M059J (cell line): ENCODE measurements at places on chromosomes 7 and 10.

DNA sequence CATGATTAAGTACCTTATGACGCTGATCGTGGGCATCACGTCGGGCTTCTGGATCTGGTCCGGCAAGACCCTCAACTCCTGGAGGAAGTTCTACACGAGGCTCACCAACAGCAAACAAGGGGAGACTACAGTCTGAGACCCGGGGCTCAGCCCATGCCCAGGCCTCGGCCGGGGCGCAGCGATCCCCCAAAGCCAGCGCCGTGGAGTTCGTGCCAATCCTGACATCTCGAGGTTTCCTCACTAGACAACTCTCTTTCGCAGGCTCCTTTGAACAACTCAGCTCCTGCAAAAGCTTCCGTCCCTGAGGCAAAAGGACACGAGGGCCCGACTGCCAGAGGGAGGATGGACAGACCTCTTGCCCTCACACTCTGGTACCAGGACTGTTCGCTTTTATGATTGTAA, 2.5 kb downstream of the FZD1 start:
- no peak for DNase-seq

DNA sequence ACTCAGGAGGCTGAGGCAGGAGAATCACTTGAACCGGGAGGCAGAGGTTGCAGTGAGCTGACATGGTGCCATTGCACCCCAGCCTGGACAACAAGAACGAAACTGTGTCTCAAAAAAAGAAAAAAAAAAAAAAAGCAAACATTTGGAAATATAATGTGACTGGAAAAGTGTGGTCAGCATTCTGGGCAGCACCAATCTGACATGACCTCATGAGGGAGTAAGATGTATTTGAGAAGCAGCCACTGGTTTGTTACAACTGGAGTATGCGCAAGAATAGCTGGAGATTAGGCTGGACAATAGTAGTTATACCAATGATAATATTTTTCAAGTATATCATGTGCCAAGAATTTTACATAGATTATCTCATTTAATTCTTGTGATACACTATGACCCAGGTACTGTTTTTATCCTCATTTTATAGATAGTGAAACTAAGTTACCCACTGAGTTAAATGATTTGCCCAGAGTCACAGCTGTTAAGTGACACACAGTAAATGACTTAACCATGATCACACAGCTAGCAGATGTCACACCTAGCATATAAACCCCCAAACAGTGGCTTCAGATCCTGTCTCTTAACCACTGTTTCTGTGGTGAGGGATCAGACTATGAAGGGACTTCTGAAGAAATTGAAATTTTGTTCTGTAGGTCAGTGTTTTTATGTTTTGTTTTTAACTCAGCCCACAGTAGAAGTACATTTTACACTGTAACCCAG, 11.1 kb downstream of the MCU start:
- peak; percentile 47 for DNase-seq

- DNase-seq = no peak
Measured at GRCh38 chr7:4017081-4017480, 665.0 kb upstream of the FOXK1 start.

- no peak for DNase-seq
Measured at GRCh38 chr7:1987084-1987535, 245.6 kb downstream of the MAD1L1 start.

DNA sequence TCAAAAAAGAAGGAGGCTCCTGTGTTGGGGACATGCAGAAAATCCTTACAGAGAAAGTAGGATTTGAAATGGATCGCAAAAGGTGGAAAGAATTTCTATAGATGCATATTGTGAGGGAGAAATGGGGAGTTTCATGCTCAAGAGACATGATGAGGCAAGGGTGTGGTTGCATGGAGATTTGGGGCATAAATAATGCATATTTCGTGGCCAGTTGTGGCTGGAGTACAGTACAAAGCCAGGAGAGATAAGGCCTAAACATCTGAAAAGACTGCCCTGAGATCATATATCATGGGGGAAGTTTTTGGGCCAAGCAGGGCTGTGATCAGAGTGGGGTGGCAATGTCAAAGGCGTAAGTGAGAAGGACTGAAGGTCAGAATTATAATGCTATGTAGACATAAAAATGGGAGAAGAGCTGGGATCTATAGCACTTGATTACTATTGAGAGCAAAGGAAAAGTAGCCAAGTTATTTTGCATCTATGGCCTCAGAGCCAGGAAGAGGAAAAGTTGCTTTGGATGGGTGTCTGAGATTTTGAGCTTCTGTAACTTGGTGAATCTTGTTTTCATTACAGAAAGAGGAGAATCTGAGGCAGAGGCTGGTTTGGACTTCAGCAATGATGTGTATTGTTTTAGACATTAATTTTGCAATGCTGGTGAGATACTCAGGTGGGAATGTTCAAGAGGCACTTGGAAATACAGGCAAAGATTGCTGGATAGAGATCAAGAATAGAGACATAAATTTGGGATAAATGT, 166.6 kb downstream of the INHBA start:
- no peak for DNase-seq

DNA sequence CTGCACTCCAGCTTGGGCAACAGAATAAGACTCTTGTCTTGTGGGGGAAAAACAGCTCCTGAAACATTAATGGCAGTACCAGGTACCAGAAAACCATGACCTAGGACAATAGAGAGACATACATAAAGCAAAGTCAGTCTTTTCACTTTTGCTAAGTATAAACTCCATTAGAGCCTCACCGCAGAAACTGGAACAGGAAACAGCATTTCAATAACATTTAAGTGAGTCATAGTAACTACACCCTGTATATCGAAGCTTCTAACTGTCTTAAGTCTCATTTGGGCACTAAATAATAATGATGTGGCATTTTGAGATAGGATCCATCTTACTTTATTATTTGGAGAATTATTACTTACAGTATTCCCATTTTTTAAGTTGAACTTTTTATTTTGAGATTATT, 517.8 kb upstream of the CELF2 start:
- DNase-seq = peak; percentile 6

DNA sequence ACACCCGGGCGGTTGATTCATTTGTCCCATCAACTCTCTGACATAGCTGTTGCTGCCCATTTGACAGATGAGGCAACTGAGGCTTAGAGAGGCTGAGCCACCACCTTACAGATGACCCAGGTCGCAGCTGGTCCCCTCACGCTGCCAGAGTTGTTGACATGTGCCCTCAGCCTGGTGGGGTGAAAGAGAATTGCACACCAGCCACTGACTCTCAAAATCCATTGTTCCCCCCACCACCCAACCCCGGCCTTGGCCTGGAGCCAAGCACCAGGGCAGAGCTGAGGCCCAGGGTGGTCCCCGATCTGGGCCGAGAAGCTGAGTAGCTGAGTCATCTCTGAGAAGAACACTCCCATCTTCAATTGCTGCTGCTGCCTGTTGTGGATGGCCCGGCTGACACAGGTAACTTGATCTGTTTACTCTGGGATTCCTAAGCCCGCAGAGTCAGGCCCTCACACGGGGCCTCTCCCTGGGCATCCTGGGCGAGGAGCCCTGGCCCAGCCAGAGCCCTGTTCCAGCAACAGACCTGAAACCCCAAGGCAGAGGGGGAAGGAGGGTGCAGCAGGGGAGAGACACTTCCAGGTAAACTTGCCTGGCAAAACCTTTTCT, 27.5 kb downstream of the PVRIG start:
- peak; percentile 92 for DNase-seq

GRCh38 chr7:105838627-105839231, 37.7 kb downstream of the ATXN7L1 start:
- DNase-seq = peak; percentile 44

- peak; percentile 96 for DNase-seq
Measured at GRCh38 chr10:77899080-77899477, 27.5 kb downstream of the DLG5 start.

DNA sequence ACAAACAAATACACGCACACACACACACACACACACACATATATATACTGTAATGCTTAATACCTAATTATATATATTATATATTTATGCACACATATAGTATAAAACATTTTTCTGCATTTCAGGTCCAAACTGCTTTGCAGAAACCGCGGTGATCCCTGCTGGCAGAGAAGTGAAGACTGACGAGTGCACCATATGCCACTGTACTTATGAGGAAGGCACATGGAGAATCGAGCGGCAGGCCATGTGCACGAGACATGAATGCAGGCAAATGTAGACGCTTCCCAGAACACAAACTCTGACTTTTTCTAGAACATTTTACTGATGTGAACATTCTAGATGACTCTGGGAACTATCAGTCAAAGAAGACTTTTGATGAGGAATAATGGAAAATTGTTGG, 138.5 kb downstream of the VWC2 start:
- DNase-seq = no peak

DNA sequence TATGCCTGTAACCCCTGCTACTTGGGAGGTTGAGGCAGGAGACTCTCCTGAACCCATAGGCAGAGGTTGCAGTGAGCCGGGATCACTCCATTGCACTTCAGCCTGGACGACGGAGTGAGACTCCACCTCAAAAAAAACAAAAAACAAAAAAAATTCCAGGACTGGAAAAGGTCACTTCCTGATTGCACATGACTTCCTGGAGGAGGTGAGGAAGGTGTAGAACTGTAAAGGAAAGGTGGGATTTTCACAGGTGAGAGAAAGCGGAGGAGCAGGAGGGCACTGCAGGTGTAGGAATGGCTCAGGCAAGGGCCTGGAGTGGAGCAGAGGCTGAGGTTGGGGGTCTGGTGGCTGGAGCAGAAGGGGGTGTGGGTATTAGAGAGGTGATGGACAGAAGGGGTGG, 3.2 kb upstream of the MUC3A start:
- no peak for DNase-seq

- no peak for DNase-seq
Measured at GRCh38 chr7:127813991-127814541, 162.1 kb downstream of the SND1 start.

- peak; percentile 79 for DNase-seq
Measured at GRCh38 chr7:92813390-92814024, 22.9 kb downstream of the CDK6 start.

- DNase-seq = peak; percentile 79
Measured at GRCh38 chr7:41005374-41005901, 697.5 kb downstream of the INHBA start.

DNA sequence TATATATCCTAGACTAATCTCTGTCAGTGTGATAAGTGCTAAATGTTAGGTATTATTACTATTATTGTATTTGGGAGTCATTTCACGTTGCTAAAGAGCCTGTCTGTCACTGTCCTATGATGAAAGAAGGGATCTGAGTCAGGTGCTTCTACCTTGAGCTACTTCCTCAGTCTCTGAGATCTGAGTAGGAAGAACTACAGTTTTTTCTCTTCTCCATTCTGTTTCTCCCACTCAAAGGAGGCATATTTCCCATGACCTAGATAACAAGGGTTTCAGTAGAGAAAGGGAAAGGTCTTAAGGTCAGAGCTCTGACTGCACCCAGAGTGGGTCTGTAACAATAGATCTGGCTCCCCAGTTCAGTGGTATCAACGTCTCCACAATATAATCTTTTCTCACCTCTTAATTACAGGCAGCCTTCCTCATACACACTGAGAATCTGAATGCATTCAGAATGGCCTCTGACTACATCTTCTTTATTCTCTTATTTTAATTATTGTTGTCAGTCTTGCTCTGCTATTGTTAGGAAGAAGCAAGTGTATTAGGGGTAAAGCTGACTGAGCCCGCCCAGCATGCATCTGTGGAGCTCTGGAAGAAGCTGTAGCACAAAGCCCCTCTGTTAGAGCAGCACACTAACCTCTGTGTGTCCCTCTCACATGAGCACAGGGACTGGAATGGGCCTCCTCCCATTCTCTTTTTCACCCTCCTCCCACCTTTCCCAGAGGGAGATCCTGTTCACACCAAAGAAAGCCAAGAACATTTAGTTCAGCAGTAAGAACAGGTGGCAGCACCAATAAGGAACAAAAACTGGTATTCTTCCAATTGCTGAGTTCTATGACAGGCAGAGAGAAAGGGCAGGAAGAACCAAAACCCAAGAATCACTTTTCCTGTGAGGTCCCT, 38.1 kb downstream of the USP54 start:
- DNase-seq = no peak

- DNase-seq = no peak
Measured at GRCh38 chr7:143399642-143400041, 9.0 kb downstream of the EPHA1 start.

DNA sequence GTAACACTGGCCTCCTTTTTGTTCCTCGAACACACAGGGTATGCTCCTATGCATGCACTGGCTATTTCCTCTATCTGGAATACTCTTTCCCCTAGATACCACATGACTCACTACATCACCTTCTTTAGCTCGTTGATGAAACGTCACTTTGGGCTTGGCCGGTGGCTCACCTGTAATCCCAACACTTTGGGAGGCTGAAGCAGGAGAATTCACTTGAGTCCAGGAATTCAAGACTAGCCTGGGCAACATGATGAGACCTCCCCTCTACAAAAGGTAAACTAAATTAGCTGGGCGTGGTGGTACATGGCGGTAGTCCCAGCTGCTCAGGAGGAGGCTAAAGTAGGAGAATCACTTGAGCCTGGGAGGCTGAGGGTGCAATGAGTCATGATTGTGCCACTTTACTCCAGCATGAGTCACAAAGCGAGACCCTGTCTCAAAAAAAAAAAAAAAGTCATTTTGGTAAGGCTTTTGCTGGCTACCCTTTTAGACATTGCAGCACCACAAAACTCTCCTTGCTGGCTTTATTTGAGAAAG, 14.5 kb downstream of the ANKIB1 start:
- DNase-seq = peak; percentile 65

- DNase-seq = no peak
Measured at GRCh38 chr10:6490614-6491013, 89.5 kb downstream of the PRKCQ start.

- DNase-seq = no peak
Measured at GRCh38 chr10:125096975-125097374, 63.4 kb downstream of the CTBP2 start.

GRCh38 chr7:105617280-105618015, 36.2 kb upstream of the EFCAB10 start:
- no peak for DNase-seq

- peak; percentile 46 for DNase-seq
Measured at GRCh38 chr7:21550076-21550475, 7.2 kb downstream of the DNAH11 start.

GRCh38 chr7:135434047-135434446, 75.9 kb downstream of the CNOT4 start:
- no peak for DNase-seq

GRCh38 chr7:120353171-120353570, 80.2 kb downstream of the KCND2 start:
- peak; percentile 3 for DNase-seq

DNA sequence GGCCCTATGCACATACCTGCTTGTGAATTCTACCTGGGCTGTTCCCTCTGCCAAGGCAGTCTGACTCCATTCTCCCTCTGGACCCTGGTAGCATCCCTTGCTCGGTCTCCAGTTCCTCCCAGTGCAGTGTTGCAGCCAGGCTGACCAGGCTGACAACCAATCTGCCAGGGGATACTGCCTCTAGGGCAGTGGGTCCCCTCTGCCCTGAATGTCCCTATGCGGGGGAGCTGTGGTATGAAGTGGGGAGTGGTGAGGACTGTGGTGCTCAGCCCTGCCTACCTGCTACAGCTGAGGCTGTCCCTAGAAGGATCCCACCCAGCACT, 48.0 kb upstream of the CAMK2B start:
- DNase-seq = no peak

DNA sequence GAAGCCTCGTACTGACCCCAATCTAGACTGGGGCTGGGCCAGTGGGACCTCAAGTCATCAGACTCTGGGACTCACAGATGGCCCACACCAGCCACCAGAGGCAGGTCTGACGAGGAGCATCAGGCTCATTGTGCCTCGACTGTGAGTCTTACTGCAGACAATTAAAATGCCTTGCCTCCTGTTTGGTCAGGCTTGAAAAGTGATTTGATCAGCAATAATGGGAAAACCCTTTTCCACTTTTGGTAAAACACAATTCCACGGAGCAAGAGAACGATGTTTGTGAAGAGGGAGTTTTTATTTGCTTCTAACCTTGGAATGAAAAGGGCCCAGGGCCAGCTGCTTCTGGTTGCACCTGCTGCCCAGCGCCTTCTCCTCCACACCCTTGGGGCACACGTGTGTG, 43.9 kb downstream of the C10orf143 start:
- no peak for DNase-seq
